ENCODE measurements at places on chromosomes 6 and 20.

DNA sequence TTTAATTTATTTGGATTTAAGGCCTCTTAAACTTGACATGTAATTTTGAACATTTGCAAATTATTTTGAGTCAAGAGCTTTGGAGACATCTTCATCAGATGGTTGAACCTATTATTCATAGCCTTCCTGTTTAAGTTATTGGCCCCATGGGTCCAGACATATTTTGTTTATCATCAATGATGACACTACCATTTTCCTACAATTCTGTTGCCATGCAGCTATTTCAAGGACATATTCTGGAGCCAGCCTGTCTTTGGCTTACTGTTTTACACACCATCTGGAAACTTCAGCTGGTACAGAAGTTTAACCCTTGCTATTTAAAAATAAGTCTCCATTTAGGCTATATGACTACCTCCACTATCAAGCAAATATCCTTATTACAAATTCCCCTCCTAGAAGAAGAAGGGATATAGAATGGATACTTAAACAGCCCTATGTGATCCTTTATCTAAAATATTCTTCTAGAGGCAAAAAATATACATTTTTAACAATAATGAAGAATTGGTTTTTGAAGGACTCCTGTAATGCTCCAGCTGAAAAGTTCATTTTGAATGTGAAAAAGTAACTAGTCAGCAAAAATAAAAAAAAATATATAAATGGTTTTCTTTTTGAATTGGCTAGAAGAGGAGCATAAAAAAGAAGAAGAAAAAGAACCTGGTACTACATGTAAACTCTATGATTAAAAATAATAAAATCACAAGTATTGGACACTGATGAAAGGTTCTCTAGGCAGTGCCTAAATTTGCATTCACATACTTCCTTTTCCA, 544.0 kb upstream of the HS3ST5 start:
- DNase-seq: no peak

DNA sequence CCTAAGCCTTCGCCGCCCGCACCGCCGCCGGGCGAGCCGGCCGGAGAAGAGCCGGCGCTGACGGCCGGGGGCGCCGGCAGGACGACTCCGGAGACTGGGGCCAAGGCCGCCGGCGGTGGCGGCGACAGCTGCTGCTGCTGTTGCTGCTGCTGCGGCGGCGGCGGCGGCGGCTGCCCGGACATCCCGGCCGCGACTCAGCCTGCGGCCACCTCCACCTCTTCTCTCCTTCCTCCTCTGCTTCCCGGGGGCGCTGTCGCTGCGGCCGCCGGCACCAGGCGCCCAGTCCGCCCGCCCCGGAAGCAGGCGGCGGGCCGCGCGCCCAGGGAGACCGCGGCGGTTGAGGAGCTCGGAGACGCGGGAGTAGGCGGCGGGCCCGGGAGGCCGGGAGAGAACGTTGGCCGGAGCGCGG, 307 bp downstream of the RANBP9 start:
- DNase-seq: no peak

DNA sequence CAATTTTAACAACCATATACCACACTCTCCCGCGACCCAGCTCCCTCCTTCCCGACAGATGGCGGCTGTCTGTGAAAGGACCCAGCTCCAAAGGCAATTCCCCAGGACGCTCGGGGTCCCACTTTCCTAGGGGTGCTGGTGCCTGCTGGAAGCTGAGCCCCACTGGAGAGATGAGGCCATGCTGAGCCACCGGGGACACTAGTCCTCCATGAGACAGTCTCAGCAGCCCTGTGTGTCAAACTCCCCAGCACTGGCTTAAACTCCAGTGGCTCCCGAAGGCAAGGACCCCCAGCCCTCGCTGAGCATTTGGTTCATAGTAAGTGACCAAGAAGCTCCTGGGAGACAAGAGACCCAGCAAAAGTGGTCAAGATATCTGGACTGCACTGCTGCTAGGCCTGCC, 52.1 kb downstream of the SLC2A10 start:
- no peak for DNase-seq

GRCh38 chr20:32823078-32823477, 3.3 kb downstream of the MAPRE1 start:
- DNase-seq: no peak

GRCh38 chr6:147017153-147017552, 187.1 kb upstream of the STXBP5 start:
- DNase-seq: no peak

- no peak for DNase-seq
These were observed 198.6 kb downstream of the ZDHHC14 start for GRCh38 chr6:157579467-157580031.

GRCh38 chr20:59412875-59413284, 112.5 kb downstream of the EDN3 start:
- DNase-seq: no peak

GRCh38 chr6:109794201-109794923, 103.3 kb downstream of the FIG4 start:
- DNase-seq: no peak

GRCh38 chr6:7471171-7471570, 70.3 kb upstream of the DSP start:
- no peak for DNase-seq

DNA sequence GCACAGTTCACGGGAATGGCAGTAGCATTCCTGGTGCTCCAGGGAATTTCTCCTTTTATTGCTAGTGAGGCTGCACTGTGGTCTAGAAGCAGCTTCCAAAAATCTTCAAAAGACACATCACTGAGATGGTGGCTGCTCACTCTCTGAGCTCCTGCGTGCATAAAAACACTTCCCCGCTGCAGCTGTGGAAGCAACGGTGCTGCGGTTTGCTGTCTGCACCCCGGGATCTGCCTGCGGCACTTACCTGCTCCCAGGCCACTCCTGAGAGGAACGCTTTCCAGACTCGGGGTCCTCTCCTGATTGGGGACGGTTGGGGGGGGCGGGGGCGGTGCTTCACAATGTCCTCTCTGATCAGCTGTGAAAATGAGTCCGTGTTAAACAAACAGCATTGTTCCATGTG, 77.9 kb downstream of the TMEM242 start:
- DNase-seq: no peak

DNA sequence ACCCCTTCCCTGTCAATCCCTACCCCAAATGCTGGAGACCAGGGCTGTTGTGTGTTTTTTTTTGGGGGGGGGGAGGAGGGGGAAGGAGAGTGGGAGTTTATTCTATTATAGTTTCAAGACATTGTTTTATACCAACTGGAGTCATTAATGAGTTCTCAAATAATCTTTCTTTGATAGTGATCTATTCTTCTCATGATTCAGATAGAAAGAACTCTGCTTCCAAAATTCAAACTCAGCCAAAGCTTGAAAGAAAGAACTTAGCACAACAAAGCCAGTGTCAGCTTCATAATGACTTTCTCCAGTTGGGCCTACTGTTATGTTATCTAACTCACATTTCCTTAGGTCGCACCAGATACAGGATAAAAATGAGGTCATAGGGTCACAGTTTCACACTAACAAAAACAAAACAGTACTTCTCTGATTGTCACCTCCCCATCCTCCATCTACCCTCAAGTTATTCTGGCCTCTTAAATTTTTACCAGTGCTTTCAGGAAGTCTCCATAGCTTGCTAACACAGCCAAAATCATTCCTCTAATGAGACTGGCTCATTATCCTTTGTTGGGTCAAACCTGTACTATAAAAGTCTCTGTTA, 19.0 kb upstream of the MAP3K7 start:
- DNase-seq: no peak

GRCh38 chr6:118748311-118749062, 97.1 kb upstream of the CEP85L start:
- DNase-seq: peak; percentile 96

GRCh38 chr6:7914991-7915789, 4.6 kb upstream of the TXNDC5 start:
- DNase-seq: no peak

DNA sequence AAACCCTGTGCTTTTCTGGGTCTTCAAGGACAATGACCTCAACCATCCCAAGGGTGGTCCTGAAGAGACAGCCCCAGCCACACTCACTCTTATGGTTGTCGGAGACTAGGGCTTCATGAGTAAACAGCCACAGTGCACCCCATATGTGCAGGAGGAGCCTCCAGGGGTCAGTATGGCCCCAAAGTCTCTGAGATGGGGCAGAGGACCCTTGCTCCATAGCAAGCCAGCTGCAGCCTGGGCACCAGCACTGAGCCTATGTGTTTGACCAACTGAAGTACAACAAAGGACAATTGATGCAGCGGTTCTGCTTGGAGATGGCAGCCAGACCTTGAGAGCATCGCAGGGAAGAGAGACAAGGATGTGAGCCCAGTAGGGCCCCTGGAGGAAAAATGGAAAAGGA, 112.2 kb downstream of the LRFN2 start:
- no peak for DNase-seq

- DNase-seq: no peak
These were observed 58.1 kb downstream of the RNF217 start for GRCh38 chr6:125020385-125020784.

GRCh38 chr6:33483678-33484077, 29.3 kb downstream of the ZBTB9 start:
- no peak for DNase-seq

DNA sequence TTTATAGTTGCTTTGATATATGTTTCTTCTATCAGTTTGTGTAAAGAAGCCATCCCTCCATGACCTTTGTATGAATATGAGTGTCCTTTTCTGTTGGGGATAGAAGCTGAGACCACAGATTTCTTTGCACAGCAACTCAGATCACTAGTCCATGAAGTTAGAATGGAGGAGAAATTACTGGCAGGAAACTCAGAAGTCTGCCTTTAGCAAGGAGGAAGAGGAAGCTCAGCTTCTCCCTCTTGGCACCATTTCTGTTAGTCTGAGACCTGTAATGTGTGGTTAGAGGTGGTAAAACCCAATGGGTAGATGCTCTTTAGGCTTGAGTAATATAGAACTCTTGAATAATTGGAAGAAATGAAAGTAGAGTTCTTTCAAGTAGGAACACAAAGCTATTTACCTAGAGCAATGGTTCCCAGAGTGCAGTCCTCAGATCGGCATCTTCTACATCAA, 995.3 kb upstream of the FLRT3 start:
- DNase-seq: no peak

DNA sequence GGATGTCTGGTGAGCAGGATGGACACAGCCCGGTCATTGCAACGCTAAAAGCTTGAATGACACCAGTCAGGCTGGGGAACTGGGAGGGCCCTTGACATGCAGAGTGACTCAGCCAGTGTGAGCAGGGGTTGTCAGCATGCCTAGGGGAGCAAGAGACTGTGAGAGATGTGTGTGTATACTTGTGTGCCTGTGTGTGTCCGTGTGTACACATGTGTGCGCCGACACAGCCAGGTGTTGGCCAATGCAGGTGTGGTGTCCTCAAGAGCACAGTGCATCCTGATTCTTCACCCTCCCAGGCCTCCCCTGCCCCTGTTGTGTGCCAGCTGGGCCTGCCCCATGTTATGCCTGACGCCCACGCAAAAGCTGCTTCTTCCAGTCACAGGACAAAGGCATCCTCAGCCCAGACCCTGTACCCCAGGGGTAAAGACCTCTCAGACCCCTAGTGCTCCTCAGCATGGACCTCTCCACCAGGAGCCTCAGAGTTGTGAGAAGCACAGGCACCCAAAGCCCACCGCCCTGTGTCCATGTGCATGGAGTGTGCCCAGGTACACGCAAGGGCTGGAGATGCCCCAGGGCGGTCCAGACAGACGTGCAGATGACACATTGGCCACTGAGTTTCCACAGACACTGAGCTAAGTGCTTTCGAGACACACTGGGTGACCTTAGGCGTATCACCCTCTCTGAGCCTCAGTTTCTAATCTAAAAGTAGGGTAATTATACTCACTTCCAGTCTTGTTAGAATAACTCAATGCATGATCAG, 16.6 kb downstream of the NRSN2 start:
- DNase-seq: no peak

DNA sequence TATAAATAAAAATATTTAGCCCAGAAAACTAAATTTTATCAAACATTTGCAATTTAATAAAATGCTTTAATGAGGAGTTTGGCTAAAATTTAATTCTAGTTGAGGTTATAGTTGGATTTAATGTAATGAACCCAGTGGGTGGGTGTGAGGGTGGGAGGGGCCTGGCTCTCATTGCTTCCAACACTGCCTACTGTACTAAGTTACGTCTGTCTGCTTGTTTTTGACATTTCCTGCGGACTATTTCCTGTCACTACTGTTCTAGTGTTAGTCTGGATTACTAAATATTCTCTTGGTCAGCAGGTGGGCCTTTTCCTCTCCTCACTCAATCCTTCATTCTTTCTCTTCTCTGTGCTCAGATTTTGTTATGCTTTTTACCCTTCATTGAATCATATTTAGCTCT, 82.5 kb upstream of the MAP3K7 start:
- DNase-seq: no peak

GRCh38 chr6:92147246-92147645, 1272.1 kb downstream of the EPHA7 start:
- DNase-seq: no peak

GRCh38 chr6:679282-679681, 13.7 kb downstream of the EXOC2 start:
- DNase-seq: no peak

DNA sequence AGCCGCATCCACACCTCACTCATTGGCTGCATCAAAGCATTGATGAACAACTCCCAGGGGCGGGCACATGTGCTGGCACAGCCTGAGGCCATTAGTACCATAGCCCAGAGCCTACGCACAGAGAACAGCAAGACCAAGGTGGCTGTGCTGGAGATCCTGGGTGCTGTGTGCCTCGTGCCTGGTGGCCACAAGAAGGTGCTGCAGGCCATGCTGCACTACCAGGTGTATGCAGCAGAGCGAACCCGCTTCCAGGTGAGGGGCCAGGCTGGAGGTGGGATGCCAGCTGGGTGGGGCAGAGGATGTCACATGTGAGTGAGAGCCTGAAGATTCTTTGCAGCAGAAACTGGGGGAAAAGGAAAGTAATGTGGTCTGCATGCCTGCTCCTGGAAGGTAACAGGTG, 66.7 kb downstream of the MOCS1 start:
- no peak for DNase-seq

GRCh38 chr6:139939189-139939979, 564.9 kb upstream of the CITED2 start:
- no peak for DNase-seq

DNA sequence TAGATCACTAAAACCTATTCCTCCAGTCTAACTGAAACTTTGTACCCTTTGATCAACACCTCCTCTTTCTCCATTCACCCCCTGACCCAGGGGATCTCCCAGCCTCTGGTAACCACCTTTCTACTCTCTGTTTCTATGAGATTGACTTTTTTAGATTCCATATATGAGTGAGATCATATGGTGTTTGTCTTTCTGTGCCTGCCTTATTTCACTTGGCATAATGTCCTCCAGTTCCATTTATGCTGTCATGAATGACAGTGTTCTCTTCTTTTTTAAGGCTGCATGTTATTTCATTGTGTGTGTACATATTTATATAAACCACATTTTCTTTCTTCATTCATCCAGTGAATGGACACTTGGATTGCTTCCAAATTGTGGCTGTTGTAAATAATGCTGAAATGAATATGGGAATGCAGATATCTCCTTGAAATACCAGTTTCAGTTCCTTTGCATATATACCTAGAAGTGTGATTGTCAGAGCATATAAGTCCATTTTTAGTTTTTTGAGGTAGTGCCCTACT, 57.7 kb downstream of the DHX35 start:
- DNase-seq: peak; percentile 23

GRCh38 chr6:36772397-36772796, 66.8 kb downstream of the CPNE5 start:
- no peak for DNase-seq

- DNase-seq: no peak
These were observed 25.4 kb upstream of the GGTLC1 start for GRCh38 chr20:24013953-24014352.

GRCh38 chr20:25738198-25738597, 41.5 kb upstream of the ZNF337 start:
- no peak for DNase-seq
